ENCODE measurements at places on chromosomes 13 and 19.

DNA sequence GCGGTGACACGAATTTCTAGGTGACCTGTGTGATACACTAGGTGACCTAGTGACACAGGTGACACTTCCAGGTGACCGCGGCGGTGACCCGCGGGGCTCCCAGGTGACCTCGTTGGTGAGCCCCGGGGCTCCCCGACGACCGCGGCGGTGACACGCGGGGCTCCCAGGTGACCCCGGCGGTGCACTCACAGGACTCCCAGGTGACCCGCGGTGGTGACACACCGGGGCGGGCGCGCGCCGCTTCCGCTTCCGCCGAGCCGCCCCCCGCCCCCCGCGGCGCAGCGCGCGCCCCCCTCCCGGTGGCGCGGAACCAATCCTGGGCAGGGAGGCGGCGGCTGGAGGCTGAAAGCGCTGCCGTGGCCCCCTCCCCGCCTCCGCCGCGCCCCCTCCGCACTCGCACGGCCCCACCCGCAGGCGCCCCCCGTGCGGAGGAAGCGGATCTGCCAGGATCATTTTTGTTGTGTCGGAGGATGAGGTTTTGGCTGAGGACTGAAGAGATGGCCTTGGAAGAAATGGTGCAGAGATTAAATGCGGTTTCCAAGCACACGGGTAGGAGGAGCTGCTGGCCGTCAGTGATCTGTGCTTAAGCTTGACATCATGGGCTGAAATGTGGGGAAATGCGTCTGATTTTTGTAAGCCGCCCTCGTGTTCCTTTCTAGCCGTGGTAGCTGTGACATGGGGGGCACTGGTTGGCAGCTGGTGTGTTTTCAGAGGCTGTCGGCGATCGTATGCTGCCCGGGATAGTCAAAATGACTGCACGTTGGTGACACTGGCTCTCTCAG is at the start of gene MCF2L:
Gene MCF2L, plus strand, starts transcription at position 305 of the 782 bp plus-strand sequence. Its CDS starts 166 bp downstream, at position 471.
- DNase-seq, result peak; percentile 10

GRCh38 chr19:49073514-49074378 is 1.2 kb upstream of the KCNA7 start:
- DNase-seq, result no peak

DNA sequence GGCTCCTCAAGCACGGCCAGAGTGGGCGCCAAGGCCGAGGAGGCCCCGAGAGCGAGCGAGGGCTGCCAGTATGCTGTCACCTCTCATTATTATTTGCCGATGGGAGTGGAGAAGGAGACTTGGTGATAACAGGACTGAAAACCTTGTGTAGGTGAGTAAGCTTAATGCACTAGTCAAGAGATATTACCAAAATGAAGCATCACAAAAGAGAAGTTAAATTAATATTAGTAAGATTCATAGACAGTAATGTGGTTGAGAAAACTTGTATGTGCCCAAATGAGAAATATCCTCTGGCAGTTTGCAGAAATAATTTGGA is 204.5 kb upstream of the SLITRK1 start:
- no peak for DNase-seq

DNA sequence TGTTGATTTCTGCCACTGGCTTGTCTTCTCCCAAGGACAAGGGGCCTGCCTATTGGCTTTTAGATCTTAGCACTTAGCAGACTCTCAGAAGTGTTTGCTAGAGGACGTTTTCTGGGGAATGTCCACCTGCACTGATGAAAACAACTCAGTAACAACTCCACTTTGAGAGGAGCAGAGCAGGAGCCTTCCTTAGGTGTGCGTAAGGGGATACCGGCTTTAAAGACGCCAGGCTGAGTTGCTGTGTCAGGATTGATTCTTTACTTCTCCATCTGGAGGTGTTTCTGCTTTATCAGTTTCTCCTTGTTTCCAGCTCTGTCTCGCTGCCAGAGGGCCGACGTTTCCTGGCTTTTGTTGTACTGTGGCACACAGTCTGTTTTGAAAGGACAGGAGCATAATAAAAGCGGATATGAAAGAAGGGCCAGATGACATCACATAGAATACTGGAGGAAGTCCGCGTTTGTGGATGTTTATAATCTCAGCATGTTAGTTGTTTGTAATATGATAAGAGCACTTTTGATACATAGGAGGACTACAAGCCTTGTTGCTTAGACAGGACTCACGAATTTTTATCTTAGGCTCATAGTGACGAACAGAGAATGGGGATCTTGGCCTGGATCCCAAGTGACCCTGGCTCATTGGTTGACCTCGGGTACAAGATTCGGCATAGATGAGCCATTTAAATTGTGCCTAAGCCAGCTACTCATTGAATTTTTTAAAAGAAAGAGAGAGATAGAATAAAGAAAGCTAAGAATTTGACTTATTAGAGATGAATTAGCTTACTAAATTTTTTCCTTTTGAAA is 34.6 kb downstream of the COL4A2 start:
- DNase-seq, result peak; percentile 95

DNA sequence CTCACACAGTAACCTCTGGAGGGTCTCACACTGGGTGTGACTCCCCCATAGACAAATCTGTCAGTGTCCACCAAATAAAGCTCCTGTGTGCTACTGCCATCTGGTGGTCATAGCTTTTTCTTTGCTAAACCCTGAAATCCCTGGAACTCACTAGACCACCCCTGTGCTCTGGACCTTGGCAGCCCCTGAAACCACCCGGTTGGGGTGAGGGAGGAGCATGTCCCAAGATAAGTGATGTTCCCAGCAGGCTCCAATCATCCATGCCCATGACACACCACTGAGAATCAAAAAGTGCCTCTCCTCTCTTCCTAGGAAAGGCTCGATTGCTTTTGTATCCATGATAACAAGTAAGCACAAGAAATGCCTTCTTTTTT is 6.5 kb upstream of the HSD17B14 start:
- peak; percentile 62 for DNase-seq

GRCh38 chr19:18612772-18613588 is at the start of gene TMEM59L:
TSS of gene TMEM59L (plus strand) at chr19:18612870. CDS start at chr19:18612959, 89 bp downstream.
- DNase-seq, result no peak

DNA sequence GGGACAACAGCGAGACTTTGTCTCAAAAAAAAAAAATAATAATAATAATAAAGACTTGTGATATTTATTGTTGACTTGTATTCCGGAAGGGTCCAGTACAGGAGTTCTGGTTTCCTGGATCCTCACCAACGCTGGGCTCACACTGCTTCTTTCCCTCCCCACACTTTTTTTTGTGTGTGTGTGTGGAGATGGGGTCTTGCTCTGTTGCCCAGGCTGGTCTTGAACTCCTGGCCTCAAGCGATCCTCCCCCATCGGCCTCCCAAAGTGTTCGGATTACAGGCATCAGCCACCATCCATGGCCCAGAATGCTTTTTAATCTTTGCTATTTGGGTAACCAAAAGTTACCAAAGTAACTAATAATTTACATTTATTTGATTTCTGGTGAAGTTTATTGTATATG is 39.1 kb downstream of the SIPA1L3 start:
- no peak for DNase-seq

GRCh38 chr19:39307046-39307821 is 11.0 kb downstream of the IFNL1 start:
- DNase-seq, result no peak

DNA sequence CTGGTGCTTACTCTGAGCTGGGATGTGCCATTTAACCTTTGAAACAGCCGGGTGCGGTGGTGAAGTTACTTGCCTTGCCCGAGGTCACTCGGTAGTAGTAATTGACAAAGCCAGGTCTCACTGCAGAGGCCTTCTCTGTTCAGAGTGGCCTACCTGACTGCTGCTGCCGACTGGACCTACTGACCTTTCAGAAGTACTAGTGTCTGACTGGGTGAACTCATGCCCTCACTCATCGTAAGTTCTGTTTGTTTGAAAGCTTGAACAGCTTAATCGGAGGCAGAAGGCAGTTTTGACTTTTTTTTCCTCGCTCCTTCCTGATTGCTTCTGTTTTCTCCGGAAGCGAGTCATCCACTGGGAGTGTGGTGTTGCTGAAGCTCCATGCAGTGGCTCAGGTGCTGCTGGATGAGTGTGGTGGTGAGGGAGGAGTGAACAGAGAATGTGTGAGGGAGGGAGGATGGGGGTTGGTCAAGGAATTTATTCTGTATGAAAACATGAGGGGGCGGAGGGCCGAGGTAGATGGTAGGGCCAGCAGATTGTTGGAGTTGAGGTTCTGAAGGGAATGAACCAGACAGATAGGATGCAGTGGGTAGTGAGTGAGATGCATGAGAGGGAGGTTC is 2.7 kb downstream of the SPINT2 start:
- DNase-seq, result peak; percentile 55

GRCh38 chr19:55663846-55664536 is 9.2 kb downstream of the U2AF2 start:
- no peak for DNase-seq

DNA sequence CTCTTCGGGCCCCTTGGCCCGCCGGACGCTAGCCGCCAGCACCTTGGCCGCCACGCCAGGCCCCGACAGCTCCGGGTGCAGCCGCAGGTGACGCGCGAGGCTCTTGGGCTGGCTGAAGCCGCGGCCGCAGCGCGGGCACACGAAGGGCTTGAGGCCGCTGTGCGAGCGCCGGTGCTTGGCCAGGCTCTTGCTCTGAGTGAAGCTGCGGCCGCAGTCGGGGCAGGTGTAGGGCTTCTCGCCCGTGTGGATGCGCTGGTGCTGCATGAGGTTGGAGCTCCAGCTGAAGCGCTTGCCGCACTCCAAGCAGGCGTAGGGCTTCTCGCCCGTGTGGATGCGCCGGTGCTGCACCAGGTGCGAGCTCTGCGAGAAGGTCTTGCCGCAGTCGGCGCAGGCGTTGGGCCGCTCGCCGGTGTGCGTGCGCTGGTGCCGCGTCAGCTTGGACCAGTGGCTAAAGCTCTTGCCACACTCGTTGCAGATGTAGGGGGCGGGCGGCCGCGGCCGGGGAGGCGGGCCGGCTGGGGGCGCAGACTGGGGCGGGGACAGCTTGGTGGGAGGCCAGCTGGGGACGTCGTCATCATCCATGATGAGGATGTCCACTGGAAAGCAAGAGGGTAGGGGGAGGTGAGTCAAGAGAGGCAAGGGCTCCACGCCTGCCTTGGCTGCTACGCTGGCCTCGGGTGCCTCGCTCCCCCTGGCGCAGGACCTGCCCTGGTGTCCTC is 32.4 kb downstream of the ZNF787 start:
- DNase-seq, result no peak

- no peak for DNase-seq
These were observed 9.1 kb downstream of the ZNF100 start for GRCh38 chr19:21758296-21758695.

- no peak for DNase-seq
These were observed 65.8 kb upstream of the ADGRE5 start for GRCh38 chr19:14315433-14315832.

GRCh38 chr13:35720690-35721554 is 244.4 kb upstream of the MAB21L1 start:
- DNase-seq, result peak; percentile 47

DNA sequence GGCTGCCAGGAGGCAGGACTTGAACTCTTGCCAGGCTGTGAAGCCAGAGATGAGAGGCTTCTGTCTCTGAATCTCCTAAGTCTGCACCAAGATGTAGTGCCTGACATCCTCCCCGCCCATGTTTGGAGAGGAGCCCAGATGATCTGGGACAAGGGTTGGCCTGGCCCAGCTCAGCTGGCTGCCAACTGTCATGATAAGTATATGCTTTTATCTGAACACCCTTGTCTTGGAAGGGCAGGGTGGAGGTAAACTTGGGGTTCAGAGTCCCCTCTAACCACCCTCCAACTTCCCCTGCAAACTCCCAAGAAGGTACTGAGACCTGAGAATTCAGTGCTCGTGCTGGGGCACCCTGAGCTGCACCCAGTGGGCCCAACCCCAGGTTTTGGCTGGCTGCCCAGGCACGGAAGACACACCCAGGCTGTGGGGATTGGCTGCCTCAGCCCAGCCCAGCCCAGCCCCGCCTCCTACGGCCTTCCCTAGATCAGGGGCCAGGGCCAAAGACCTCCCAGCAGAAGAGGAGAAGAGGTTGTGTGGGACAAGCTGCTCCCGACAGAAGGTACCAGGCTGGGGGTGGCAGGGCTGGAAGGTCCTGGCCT is at the start of gene CYP4F12:
Gene CYP4F12, plus strand, starts transcription at position 508 of the 596 bp plus-strand sequence. CDS start 443 bp downstream, outside the sequence.
- no peak for DNase-seq

GRCh38 chr13:20175907-20176652 is 15.2 kb upstream of the GJA3 start:
- no peak for DNase-seq

DNA sequence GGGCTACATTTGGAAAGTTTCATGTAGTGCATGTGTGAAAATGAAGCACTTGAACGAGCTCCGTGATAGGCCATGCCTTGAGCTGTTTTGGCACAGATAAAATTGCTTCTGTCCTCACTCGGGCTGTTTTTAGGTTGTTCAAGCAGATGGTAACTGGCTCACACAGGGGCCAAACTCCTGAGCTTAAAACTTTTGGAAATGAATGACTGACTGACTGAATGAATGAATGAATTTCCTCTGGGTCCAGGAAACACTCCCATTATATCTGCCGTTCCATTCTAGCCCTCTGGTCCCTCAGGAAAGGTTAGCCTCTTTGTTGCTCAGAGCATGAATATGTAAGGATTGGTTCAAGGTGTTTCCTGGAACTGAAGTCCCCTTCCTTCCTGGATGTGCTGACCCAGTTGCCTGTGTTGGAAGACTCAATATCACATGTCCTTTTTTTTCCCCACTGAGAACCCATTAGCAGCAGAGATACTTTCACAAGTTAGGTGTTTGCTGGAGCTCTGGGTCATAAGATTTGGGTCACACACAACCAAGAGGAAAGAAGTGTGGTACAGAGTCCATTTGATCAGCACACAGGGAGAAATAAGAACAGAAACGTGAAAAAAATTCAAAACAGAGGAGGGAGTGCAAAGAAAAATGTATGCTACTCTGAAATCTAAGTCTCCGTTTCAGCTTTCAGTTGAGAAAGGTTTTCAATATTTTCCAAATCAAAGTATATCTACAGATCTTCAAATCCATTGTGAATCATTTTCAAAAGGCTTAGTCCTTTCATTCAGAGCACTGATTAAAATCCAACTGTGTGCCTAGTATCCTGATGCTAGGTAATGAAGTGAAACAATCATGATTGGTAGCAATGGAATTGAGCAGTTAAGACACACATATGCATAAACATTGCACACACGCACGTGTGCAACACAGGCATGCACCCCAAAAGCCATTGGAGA is 18.9 kb downstream of the MBNL2 start:
- DNase-seq, result peak; percentile 81

DNA sequence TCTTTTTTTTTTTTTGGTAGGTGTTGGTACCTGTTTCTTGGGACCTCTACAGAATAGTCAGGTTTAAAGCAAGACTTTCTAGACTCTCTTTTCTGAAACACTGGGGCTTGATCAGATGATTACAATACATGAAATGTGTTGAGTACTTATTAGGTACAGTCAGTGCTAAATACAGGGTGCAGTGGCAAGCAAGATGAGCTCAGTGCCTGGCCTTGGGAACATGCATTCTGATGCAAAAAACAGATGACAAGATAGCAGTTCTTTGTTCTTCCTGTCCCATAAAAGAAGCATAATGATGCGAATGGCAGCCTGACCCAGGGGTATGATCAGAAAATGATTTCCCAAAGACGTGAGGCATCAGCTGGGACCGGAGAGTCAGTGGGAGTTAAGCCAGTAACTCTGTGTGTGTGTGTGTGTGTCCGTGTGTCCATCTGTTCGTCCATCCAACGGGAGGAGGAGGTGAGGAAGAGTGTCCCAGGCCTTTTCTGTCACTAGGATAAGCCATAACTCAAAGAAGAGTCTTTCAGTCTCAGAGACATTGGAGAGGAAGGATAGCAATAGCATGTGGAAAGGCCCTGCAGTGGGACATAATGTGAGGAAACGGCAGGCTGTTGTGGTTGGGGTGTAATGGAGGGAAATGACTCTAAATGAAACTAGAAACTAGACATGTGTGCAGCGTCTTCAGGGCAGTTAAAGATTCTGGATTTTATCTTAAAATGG is 32.2 kb downstream of the SLAIN1 start:
- DNase-seq, result no peak

- peak; percentile 60 for DNase-seq
These were observed 611.4 kb downstream of the PCDH9 start for GRCh38 chr13:66618702-66619101.

Measured in endothelial cell of umbilical vein (primary cell).